ENCODE measurements at places on chromosomes 1 and 21. TPM values are rescaled to one million over a fixed set of nuclear protein-coding genes. Genes with fewer than 3 reads are reported as not detected.
A peak's percentile ranks its signal among the peaks of the same experiment; 100 is the strongest.

GRCh38 chr1:18581420-18581880 is 49.2 kb upstream of the PAX7 start:
- no peak for DNase-seq

GRCh38 chr1:48931506-48932192 is 155.0 kb upstream of the BEND5 start:
- DNase-seq, result no peak

The C4BPB gene
- total RNA-seq, result 0.90 TPM

DNA sequence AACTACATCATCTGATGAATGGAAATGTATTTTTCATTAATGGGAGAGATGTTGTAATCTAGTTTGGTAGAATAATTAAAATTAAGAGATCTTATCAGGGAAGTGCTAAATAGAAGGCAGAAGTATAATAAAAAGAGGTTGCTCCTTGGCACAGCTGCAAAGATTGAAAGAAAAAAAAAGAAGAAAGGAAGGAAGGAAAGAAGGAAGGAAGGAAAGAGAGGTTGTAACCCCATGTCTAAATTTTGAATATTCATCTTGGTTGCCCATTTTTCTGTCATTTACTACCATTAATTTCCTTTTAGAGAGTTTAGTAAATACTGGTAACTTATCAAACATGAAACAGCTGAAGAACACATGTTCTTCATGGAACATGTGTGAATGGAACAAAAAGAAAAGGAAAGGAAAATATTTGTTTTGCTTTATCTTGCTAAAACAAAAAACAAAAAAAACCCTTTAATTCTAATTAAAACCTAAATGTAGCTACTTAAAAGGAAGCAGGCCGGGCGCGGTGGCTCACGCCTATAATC is 10.5 kb upstream of the MDM4 start:
- no peak for DNase-seq

DNA sequence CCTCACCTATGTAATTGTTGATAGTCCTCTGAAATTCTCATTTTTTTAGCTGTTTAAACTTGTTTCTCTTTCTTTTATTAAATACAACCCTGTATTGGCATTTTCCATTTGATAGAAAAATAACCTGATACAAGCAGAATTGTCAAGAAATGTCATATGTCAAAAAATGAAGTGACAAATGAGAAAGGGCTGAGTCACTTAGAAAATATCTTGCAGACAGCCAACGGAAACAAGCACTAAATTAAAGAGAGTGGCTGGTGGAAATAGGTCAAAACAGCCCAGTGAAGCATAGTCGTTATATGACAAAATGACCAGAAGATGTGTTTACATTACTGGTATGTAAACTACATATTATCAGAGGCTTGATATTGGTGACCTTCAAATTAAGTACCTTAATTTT is 484.4 kb downstream of the PLA2G4A start:
- no peak for DNase-seq

The EVA1B gene
- total RNA-seq, result 61.4 TPM

GRCh38 chr1:31447210-31447609 is 34.2 kb downstream of the SERINC2 start:
- DNase-seq, result no peak

The LCE1A gene
- total RNA-seq, result not detected

DNA sequence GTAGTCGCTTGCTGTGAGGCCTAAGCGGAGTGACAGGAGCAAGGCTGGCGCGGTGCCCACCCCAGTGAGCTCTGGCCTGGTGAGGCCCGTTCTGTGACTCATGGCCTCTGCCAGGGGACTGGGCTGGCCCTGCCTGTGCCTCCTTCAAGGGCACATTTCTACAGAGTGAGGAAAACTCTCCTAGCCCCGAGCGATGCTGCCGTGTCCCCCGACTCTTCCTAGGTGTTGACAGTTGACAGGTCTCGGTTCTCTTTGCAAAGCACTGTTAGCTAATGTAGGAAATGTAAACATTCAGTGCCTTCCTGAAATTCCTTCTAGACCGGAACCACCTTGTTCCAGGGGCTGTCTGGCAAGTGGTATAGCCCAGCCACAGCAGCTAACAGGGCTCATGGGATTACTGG is 43.9 kb downstream of the ABCG1 start:
- DNase-seq, result peak; percentile 24

The THRAP3 gene
- total RNA-seq, result 102 TPM

The GBP4 gene
- total RNA-seq, result 7.8 TPM

DNA sequence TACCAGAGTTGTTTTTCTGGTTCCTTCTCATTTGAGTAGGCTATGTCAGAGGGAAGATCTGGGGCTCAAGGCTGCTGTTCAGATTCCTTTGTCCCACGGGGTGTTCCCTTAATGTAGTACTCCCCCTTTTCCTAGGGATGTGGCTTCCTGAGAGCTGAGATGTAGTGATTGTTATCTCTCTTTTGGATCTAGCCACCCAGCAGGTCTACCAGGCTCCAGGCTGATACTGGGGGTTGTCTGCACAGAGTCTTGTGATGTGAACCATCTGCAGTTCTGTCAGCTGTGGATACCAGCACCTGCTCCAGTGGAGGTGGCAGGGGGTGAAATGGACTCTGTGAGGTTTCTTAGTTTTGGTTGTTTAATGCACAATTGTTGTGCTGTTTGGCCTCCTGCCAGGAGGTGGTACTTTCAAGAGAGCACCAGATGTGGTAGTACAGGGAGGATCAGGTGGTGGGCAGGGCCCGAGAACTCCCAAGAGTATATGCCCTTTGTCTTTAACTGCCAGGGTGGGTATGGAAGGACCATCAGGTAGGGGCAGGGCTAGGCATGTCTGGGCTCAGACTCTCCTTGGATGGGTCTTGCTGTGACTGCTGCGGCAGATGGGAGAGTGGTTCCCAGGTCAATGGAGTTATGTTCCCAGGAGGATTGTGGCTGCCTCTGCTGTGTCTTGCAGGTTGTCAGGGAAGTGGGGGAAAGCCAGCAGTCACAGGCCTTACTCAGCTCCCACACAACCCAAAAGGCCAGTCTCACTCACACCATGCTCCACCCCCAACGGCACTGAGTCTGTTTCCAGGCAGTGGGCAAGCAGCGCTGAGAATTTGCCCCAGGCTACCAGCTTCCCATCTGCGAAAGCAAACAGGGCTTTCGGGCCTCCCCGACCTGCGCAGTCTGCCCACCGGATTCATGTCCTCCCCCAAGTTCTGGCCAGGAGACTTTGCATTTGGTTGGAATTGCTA is 64.2 kb downstream of the SERINC2 start:
- DNase-seq, result no peak

GRCh38 chr1:242764161-242764560 is 239.7 kb upstream of the PLD5 start:
- no peak for DNase-seq

DNA sequence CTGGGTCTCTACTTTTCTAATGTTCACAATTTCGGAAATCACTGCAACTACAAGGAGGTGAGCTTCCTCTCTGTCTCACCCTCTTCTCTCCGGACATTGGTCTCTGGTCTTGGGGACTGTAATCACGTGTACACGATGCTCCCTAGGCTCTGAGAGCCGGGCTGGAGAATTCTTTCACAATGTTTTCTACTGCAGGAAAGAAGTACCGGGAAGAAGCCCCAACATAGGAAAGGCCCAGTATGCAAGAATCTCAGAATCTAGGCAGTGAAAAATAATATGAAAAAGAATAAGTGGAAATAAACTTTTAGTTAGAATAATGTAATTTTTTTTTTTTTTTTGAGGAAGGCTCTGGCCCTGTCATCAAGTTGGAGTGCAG is 13.5 kb upstream of the HJV start:
- DNase-seq, result no peak

DNA sequence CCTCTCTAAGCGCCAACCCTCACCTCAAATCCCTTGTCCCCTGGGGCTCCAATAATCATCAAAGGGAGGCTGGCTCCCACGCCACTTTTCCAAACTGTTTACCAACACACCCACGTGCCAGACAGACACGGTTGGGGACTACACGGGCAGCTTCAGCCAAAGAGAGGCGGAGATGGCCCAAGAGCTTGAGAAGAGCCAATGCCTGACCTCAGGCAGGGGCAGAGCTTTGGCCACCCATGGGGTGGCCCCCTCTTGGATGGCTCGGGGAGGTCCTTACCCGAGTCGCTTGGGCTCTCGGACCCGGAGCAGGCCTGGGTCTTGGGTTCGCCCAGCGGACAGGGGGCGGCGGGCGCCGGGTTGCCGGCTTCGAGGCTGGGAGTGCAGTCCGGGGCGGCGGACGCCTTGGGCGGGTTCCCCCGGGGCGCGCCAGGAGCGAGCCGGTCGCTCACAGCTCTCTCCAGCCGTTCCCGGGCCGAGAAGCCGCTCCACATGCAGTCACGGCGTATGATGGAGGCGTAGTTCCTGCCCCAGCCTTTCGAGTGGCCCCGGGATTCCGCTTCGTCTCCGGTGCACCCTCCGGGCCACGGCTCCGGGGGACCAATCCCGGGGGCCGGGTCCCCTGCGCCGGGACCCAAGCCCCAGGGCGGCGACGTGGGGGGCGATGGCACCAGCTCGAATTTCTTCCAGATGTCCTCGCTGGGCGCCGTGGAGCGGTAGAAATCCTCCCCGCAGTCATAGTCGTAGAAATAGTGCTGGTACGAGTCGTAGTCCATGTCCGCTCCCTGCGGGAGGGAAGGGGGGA is 854 bp downstream of the MYCL start:
- DNase-seq, result no peak

The ETNK2 gene
- total RNA-seq, result 24.6 TPM

GRCh38 chr1:234331507-234331906 is 41.7 kb upstream of the COA6 start:
- DNase-seq, result no peak

The FAAH gene
- 135 TPM for total RNA-seq

The DHDDS gene
- total RNA-seq, result 33.3 TPM

The CD48 gene
- total RNA-seq, result 1.6 TPM

The SPRR2B gene
- not detected for total RNA-seq

The KLF17 gene
- not detected for total RNA-seq

DNA sequence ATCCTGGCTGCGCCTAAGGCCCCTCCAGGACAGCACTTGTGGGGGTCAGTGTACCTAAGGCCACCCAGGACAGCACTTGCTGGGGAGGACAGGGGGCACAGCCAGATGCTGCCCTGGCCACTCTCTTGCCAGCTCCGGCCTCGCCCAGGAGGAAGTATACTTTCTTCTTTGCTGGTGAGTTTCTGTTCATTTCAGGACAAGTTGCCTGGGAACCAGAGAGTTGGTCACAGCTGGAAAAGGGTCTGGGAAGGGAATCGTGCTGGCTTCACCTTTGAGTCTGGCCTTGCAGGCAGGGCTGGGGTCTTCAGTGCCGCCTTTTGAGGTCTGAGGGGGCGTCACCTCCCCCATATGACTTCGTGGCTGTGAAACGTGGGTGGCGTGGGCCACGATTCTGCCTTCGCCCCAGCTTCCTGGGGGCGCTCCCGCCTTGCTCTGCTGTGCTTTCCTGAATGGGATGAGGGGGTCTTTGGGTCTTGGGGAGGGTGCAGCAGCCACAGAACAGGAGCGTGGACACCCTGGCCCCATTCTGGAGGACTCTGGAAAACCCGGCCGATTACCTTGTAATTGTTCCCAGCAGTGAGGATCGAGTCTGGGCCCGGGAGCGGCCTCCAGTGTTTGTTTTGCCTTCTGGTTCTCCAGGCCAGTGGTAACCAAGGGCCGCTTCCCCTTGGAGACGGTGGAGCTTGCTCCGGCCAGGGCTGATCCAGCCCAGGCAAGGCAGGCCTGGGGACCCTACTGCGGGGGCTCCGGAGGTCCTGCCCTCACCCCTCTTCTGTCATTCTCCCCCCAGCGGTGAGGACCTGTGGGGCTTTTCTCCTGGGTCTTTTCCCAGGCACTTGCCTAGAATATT is 45.9 kb downstream of the SPSB1 start:
- no peak for DNase-seq

The JAM2 gene
- 20.4 TPM for total RNA-seq

- no peak for DNase-seq
These were observed 3.4 kb upstream of the KRTAP10-5 start for GRCh38 chr21:44583800-44584147.

The NPHS2 gene
- not detected for total RNA-seq

The HTR6 gene
- not detected for total RNA-seq

GRCh38 chr21:45388011-45388521 is 16.9 kb upstream of the COL18A1 start:
- DNase-seq, result no peak

GRCh38 chr1:82258887-82259286 is 458.2 kb downstream of the ADGRL2 start:
- DNase-seq, result no peak

DNA sequence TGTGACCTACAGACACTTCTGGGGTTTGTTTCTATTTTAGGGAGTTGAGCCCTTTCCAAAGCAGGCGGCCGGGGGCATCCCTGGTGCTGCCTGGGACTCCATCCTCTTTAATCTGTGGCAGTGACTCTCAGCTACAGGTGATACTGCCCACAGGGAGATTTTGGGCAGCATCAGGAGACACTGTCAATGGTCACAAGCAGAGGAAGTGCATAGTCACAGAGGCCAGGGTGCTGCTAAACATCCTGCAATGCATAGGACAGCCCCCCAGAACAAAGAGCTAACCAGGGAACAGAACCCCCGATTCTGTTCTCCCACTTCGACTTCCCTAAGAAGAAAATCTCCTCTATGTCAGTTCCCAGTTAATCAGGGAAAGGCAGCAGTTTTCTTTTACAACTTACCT is 66.2 kb downstream of the TEX35 start:
- no peak for DNase-seq

The GPR137B gene
- 90.7 TPM for total RNA-seq

DNA sequence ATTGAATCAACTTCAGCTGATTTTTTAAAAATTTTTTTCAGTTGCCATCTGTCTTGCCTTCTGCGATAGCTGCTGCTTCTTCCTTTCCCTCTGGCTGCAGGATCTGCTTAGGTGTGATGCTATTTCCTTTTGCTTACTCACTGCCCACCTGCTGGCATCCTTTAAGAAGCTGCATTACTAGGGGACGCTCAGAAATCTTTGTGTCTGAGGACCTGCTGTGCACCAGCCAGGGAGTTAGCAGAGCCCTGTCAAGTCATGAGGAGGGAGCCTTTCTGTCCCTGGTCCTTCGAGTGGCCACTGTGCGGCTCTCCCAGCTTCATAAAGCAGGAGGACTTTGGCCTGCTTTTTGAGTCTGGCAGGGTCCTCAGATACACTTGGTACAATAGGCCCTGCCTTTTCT is 327.8 kb downstream of the USH2A start:
- no peak for DNase-seq

The LYSMD1 gene
- 13.2 TPM for total RNA-seq

Data from tibial nerve (tissue), 4 donors.